Stimulated activated memory B cell treated with anti-CD40 and anti-IgM and Interleukin-4, amounts not matched to agents 10 μg/mL and 1 μg/mL and 100 μg/mL, for 72 hours (primary cell): ENCODE measurements at places on chromosomes 3 and 15.

- ATAC-seq: no peak
- H3K27me3 ChIP-seq: no peaks in the 10 kb centered on the region
- peaks cover 47% of the 10 kb centered on the region for H3K4me1 ChIP-seq
- no peak overlapping the region for H3K4me3 ChIP-seq
Measured at GRCh38 chr3:141436180-141436579, 50.6 kb upstream of the RASA2 start.

- no peaks in the 10 kb centered on the region for H3K4me1 ChIP-seq
- no peak overlapping the region for H3K27ac ChIP-seq
- ATAC-seq: no peak
- H3K36me3 ChIP-seq: no peaks in the 10 kb centered on the region
Measured at GRCh38 chr3:20849975-20850374, 664.0 kb upstream of the SGO1 start.

DNA sequence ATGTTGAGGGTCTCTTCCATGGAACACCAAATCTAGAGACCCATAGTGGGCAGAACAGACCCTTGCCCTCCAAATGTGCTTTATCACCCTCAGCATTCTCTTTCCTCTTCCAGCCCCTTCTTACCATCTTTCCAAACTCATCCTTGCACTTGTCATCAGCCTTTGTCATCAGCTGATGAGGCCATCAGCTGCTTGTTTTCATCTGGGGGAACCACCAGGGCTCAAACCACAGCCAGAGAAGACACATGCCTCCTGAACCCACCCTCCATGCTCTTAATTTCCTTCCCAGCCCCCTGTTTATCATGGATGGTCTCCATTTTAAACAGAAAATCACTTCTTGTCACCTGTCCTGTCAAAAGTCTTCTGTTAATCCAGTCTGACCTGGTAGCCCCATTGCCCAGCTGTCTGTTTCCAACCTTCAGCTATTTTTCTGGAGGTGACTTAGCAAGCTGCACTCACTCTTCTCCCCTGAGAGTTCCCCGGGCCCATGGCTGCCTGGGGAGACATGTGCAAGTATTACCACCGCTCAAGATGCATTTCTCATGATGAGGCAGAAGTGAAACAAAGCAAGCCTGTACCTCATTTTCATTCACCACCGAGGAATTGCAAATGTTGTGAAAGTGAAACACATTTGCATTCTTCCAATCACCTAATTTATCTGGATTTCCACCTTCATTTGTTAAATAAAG lies 14.7 kb upstream of the SYNM start:
- H3K27ac ChIP-seq: peak overlapping the region; percentile 73
- H3K36me3 ChIP-seq: no peaks in the 10 kb centered on the region
- peaks cover 11% of the 10 kb centered on the region for H3K4me1 ChIP-seq
- ATAC-seq: peak; percentile 96
- no peaks in the 10 kb centered on the region for H3K27me3 ChIP-seq

DNA sequence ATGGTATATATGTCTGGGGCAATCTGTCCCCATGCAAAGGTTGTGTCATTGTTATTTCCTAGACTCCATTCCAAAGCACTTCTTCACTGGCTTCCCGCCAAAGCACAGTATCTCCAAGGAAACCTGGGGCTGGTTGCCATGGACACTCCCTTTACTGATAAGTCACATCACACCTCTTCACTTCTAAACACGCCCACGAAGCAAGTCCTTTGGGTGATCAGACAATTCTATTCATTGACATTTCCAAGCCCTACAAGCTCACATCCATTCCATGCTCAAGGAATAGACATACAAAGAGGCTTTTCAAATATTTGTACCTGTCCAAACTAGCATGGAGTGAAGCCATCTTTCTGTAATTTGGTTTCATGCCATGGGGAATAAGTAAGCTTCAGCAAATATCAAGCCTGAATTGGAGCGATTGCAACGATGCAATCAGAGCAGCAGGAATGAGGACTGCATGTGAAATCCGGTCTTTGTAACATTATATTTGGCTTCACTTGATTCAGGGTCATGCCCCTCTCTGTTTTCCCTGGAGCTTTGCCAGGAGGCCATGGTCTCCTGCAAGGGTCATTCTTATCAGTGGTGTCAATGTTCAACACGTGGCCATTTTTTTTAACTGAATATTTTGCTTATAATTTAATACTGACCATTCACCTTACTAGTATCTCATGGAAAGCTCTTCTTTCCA lies 201.6 kb upstream of the TMC3 start:
- no peak overlapping the region for H3K27ac ChIP-seq
- peaks cover 35% of the 10 kb centered on the region for H3K27me3 ChIP-seq
- no peaks in the 10 kb centered on the region for H3K4me1 ChIP-seq

GRCh38 chr15:67117370-67117769 lies 52.0 kb downstream of the SMAD3 start:
- H3K4me1 ChIP-seq: peaks cover 95% of the 10 kb centered on the region
- H3K4me3 ChIP-seq: no peak overlapping the region
- no peaks in the 10 kb centered on the region for H3K27me3 ChIP-seq
- ATAC-seq: no peak
- H3K27ac ChIP-seq: peak overlapping the region; percentile 97
- H3K36me3 ChIP-seq: peaks cover 9% of the 10 kb centered on the region

DNA sequence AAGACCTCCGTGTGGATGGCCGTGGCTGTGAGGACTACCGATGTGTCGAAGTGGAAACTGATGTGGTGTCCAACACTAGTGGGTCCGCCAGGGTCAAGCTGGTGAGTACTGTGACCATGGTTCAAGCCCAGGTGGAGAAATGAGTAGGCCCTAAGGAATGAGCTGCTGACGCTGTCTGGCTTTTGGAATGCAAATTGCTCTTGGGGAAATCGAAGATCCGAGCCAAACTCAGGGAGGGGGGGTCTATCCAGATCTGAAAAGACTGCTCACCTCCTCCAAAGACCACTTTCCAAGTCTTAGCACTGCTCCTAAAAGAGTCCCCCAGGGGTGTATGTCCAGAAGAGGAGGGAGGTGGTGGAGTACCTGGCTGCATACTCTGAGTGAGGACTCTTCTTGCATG lies 13.1 kb downstream of the EXOSC7 start:
- H3K27ac ChIP-seq: no peak overlapping the region
- peaks cover 29% of the 10 kb centered on the region for H3K4me1 ChIP-seq
- H3K27me3 ChIP-seq: no peaks in the 10 kb centered on the region
- H3K36me3 ChIP-seq: peaks cover 63% of the 10 kb centered on the region
- no peak for ATAC-seq
- H3K4me3 ChIP-seq: no peak overlapping the region

DNA sequence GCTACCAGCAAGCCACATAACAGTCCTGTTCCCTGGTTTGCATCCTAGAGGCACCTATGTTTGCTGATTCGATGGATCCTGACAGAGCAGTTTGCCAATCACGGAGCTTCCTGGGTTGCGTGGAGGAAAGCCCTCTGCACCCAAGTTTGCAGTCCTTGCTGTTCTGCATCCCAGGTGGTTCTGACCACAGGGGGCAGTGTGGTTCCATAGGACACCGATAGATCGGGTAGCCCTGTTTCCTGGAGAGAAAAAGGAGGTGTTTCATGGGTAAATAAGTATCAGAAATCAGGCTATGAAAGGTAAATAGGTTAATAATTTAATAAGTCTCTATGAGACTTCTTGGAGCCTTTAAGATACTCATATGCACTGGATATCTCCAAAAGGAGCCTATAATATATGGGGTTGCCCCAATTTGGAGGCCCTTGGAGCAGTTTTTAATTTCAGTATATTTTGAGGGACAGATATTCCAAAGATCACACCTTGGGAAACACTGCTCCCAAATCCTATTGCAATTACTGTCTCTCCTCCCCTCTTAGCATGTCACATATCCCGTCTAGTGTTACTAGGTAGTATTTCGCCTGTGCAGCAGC lies 194.6 kb upstream of the TPM1 start:
- H3K4me1 ChIP-seq: no peaks in the 10 kb centered on the region
- no peak overlapping the region for H3K4me3 ChIP-seq
- no peak overlapping the region for H3K27ac ChIP-seq

GRCh38 chr3:183220828-183221227 lies 32.2 kb upstream of the B3GNT5 start:
- H3K36me3 ChIP-seq: no peaks in the 10 kb centered on the region
- H3K4me3 ChIP-seq: no peak overlapping the region
- peaks cover 25% of the 10 kb centered on the region for H3K4me1 ChIP-seq
- H3K27ac ChIP-seq: no peak overlapping the region
- no peak for ATAC-seq

- peak overlapping the region; percentile 99 for H3K27ac ChIP-seq
- peaks cover 66% of the 10 kb centered on the region for H3K4me1 ChIP-seq
- no peaks in the 10 kb centered on the region for H3K27me3 ChIP-seq
Measured at GRCh38 chr15:92902737-92903593, 2.8 kb downstream of the CHD2 start.

GRCh38 chr3:125150525-125151441 lies 61.8 kb downstream of the SLC12A8 start:
- no peak overlapping the region for H3K27ac ChIP-seq
- H3K4me1 ChIP-seq: peaks cover 59% of the 10 kb centered on the region
- no peak for ATAC-seq
- no peak overlapping the region for H3K4me3 ChIP-seq
- no peaks in the 10 kb centered on the region for H3K36me3 ChIP-seq

GRCh38 chr3:50605901-50606326 lies 5.7 kb downstream of the CISH start:
- H3K27me3 ChIP-seq: no peaks in the 10 kb centered on the region
- H3K4me3 ChIP-seq: peak overlapping the region; percentile 63
- ATAC-seq: no peak
- peaks cover 83% of the 10 kb centered on the region for H3K36me3 ChIP-seq
- peak overlapping the region; percentile 97 for H3K27ac ChIP-seq

DNA sequence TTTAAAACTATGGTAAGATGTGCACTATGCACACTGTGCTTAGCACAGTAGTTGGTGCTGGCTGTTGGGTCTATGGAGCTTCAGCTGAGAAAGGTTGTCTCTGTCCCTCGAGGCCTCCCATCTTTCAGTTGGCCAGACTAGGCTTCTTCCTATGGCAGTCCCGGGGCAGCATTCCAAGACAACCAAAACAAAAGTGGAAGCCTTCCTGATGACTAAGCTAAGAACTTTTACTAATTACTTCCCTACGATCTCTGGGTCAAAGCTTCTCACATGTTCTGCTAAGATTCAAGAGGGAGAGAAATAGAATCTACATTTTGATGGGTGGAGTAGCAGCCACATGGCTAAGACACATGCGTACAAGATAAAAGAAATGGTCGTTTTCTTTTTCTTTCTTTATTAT lies 342.8 kb downstream of the TUSC7 start:
- no peaks in the 10 kb centered on the region for H3K27me3 ChIP-seq
- no peak overlapping the region for H3K27ac ChIP-seq
- H3K4me1 ChIP-seq: peaks cover 13% of the 10 kb centered on the region
- no peaks in the 10 kb centered on the region for H3K36me3 ChIP-seq
